ENCODE measurements at places on chromosomes 2 and 18. TPM values are rescaled to one million over a fixed set of nuclear protein-coding genes. Genes with fewer than 3 reads are reported as not detected.

Gene DNAJC5G
- total RNA-seq: not detected

Gene ANKZF1
- 41.4 TPM for total RNA-seq

Gene KHK
- 0.98 TPM for total RNA-seq

Gene ZNF385B
- not detected for total RNA-seq

Gene CAPN14
- total RNA-seq: 0.26 TPM

Gene ITGA4
- total RNA-seq: 53.7 TPM

Gene NR4A2
- total RNA-seq: 0.40 TPM

Gene C2orf78
- total RNA-seq: not detected

Gene SULT1C2
- total RNA-seq: 0.23 TPM

Gene C1GALT1C1L
- 0.20 TPM for total RNA-seq

Gene SKOR2
- not detected for total RNA-seq

Gene DRC1
- total RNA-seq: 0.07 TPM

Gene SERPINB3
- total RNA-seq: 0.07 TPM

Gene FOXD4L1
- total RNA-seq: 0.13 TPM

Gene PROM2
- total RNA-seq: 0.20 TPM

Gene PRR30
- total RNA-seq: not detected

Gene AMER3
- not detected for total RNA-seq

Gene CD207
- total RNA-seq: not detected
